Stimulated activated CD8-positive, alpha-beta memory T cell treated with anti-CD3 and anti-CD28 coated beads, Interleukin-4, amount 100 ng/mL, for 1 hour (primary cell): ENCODE measurements at places on chromosomes 16 and 17.

DNA sequence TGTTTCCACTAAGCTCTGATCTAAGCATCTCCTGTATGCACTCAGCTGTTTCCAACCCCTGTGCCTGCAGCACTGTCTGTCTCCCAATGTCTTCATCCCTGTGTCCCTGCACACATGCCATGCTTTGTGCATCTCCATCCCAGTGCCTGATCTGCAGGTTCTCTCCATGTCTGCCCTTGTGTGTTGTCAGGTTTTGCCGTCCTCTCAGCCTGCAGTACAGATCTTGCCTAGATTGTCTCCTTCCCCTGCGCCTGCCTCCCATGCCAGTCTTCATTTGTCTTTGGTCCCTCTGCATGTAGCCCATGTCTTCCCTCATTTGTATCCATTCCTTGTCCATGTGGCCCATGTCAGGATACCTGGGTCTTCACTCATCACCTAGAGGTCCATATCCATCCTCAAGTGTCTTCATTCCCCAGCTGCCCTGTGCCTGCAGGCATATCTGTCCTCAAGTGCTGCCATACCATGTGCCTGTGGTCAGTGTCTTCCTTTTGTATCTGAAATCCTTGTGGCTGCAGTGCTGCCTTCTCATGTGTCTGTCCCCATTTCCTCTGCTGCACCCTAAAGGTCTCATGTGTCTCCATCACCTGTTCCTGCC lies 71.5 kb downstream of the TNFRSF13B start:
- DNase-seq = no peak

DNA sequence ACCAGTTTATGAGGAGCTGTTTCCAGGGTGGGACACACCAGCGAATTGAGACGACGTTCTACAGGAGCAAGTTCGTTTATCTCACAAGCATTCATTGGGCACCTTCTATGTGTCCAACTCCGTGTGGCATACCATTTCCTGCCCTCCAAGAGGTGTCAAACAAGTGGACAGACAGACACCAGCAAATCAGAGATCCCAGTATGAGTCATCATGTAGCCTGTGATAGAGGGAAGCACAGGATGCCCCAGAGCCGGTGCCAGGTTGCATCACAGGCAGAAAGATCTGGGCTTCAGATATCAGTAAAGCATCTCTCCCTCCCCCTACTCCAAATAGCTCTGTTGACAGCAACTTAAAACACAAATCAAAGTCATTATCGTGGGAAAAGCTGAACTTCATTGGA lies 31.8 kb upstream of the MAF start:
- DNase-seq = no peak

DNA sequence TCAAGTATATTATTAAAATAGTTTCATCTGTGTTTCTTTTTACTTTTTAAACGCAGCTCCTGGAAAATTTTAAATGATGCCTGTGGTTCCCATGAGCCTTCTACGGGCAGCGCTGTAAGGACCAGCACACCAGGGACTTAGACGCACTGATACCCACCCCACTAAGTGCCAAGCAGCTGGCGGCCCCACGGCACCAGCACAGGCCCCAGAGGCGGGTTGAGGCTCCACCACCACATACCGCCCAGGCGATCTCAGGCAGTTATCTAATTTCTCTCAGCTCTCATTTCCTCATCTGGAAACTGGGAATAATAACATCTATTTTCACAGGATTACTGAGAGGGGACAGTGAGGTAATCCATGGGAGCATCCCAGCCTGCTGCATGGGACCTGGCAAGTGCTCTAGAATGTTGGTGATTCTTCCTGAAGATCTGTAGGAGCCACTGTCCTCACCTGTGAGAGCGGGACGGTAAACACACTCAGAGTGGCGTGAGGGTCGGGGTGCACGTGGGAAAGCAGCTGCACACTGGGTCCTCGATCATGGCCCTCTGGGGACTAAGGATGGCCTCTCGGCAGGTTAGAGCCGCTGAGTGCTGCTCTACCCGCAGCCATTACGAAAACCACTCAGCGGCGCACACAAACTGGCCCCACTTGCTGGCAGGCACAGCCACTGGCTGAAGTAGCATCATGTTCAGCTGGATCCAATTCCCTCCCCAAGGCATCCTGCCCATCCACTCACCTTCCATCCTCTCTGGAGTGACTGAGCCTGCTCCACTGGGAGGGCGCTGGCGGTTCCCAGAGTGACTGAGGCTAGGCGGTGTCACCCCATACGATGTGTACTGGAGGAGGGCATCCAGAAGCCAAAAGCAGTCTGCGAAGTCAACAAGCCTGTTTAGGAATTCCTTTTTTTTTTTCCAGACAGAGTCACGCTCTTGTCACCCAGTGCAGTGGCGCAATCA lies 17.6 kb upstream of the SLC38A8 start:
- no peak for DNase-seq

DNA sequence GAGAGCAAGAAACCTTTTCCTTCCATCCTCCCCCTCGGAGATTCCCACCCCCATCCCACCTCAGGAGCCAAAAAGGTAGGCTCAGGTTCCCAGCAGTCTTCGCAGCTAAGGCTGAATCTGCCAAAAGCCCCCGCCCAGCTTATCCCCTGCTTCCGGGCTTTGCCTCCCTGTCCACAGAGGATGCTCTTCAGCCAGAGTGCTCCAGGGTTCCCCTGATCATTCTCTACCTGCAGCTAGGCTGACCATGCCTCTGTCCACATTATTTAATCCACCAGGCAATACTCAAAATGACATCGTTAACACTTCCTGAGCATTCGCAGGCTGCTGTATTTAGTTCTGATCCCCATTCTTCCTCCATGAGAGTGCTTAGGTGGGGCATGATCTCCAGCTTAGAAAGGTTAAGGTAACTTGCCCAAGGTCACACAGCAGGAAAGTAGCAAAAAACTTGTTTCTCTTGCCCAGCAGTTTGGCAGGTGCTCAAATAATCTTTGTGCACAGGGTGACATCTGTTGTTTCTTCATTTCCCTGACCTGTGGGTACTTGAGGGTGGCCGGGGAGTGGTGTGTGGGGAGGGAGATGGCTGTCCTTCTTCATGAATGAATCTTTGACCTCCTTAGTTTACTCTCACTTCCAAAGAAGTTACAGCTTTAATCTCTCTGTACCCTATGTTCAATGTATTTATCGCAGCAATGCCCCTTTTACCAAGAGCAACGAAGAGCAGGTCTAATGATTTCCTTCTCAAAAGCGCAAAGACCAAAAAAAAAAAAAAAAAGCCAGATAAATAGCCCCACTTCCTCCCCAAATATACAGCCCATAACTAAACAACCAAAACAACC lies 848 bp upstream of the TBKBP1 start:
- no peak for DNase-seq

GRCh38 chr16:2816751-2817339 lies at the start of gene PRSS21:
Gene PRSS21 (plus strand): TSS chr16:2817237. CDS start chr16:2817269, 32 bp downstream.
- DNase-seq = no peak

- DNase-seq = peak; percentile 32
Observed at GRCh38 chr17:56833057-56833808, 487 bp downstream of the C17orf67 start.

DNA sequence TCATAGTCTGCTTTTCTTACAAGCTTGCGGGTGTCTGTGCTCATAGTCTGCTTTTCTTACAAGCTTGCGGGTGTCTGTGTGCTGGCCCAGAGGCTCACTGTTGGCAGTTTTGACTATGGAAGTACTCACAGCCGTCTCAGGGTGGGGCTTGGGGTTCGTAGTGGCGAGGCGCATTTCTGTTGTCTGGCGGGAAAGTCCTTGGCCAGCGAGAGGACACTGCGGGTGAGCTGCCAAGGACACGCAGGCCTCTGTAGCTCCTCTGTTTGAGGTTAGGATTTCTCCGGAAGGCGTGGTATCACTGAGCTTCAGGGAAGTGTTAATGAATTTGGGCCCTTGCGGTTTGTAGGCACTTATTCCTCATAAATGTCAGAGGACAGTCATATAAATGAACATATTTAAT lies 13.5 kb downstream of the TBCD start:
- no peak for DNase-seq

DNA sequence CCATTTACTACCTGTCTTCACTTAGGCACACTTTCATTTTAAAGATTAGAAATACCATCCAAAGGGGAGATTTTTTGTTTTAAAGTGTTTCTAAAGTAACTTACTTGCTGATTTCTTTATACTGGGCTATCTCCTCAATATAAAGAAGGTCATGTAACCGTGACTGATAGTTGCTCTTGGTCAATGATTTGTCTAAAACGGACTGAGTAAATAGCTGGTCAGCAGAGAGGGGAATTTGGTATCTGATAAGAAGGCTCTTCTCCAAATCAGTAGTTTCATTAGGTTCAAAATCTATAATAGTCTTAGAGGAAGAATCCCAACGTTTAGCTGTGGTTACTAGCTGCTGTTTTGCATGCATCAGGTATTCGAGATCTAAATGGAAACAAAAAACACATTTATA lies 66.4 kb downstream of the HELZ start:
- DNase-seq = no peak

GRCh38 chr17:57372156-57372555 lies 115.8 kb downstream of the MSI2 start:
- DNase-seq = no peak

GRCh38 chr16:5065326-5065725 lies 430 bp downstream of the C16orf89 start:
- DNase-seq = no peak

DNA sequence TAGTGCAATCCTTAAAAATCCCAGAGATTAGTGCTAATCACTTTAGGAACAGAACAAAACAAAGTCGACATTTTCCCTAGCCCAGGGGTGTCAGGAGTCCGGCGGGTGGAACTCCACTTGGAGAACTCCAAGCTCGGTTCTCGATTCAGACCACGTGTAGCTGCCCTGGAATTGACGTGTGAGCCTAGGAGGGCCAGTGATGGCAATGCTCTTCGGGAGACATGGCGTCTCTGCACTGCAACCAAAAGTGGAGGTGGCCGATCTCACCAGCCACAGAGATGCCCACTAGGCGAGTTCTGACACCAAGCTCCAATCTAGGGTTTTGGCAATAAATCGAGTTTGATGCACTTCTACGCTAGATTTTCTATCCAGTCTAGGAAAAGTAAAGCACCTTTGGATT lies 17.6 kb downstream of the MAP1LC3B start:
- DNase-seq = no peak

- no peak for DNase-seq
Observed at GRCh38 chr17:17778308-17779014, 58.3 kb downstream of the SREBF1 start.

GRCh38 chr16:29308644-29309546 lies 97.6 kb downstream of the NPIPB11 start:
- DNase-seq = no peak

DNA sequence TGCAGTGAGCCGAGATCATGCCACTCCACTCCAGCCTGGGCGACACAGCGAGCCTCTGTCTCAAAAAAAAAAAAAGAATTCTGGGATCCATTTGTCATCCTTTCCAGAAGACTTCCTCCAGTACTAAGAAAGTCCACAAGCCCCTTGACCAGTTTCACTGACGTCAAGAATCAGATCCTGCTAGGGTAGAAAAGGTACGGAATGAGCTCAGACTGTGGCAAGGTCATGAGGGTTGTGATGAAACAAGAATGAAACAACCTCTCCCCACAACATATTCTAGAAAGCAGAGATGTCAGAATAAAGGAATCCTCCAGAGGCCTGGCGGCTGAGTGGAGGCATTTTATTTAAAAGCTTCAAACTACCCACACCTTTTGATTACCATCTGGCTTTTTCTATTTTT lies 29.9 kb downstream of the TRAF4 start:
- DNase-seq = no peak

DNA sequence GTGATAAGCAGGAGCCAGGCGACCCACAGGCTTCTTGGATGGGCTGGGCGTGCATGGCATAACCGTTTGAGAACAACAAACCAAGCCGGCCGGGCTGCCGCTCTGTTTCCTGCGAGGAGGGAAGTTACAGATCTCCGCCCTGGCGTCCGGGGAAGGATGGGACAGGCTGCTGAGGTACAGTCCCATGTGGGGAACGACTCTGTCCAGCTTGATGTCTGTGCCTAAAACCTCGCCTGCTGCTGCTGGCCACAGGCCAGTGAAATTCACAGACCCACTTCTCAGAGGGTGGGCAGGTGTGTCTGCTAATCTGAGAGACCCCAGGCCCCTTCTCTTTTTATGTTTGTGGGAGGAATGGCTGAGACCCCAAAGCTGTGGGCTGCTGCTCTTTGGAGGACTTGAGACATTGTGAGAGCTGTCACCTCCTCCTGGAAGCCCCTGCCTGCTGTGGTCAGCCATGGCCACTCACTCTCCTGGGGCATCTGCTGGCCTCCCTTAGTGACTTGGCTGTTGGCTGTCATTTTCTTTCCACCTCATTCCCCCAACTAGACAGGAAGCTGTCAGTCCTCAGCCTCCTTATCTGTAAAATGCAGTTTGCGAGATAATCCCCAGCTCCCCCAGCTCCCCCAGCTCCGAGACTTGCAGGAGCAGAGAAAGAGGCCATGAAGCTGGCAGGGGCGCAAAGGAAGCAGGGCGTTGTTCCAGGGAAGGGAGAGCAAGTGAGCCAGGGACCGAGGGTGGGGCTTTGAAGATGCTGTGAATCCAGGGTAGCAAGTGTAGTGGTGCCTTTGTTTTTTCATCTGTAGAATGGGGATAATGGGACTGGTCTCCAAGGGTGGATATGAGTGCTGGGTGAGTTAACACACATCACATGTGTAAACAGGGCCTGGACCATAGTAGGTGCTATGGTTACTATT lies 51.0 kb downstream of the CMIP start:
- DNase-seq = no peak

- no peak for DNase-seq
Observed at GRCh38 chr16:56769677-56770076, 39.7 kb downstream of the NUP93 start.

GRCh38 chr17:73069164-73069770 lies 23.2 kb downstream of the SLC39A11 start:
- no peak for DNase-seq

GRCh38 chr16:78269256-78269655 lies 169.8 kb downstream of the WWOX start:
- DNase-seq = no peak

DNA sequence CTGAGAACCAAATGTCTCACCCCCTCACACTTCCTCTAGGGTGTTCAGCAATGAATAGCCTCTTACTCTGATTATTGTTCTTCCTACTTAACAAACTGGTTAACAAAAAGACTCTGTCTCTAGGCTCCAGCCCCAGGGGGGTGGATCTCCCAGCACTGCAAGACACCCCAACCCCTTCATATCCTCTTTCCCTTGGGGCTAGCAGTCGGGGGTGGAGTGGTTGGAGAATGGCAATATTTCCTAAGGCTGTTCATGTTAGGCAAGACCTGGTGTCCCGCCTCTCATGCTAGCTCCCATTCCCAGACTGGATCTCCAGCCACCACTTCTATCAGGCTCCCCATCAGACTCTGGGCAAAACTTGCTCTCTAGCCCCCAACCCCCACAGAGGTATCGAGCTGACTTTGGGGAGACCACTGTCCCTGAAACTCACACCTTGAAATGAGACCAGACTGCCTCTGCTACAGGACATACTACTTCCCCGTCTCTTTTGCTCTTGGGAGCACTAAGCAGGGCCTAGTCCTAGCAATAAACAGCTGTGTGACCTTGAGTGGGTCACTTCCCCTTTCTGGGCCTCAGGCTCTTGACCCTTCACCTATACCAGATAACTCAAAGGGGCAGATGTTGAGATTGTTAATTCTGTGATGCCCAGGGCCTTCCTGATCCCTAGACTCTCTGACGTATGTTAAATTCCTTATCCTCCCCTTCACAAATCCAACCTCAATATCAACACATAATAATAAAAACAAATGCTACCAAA lies 2.4 kb downstream of the SLC25A35 start:
- DNase-seq = no peak
